SIG-M5 (cell line): ENCODE measurements at places on chromosomes 1 and 21.

GRCh38 chr1:33391343-33392078 is 39.4 kb downstream of the PHC2 start:
- no peak for DNase-seq

DNA sequence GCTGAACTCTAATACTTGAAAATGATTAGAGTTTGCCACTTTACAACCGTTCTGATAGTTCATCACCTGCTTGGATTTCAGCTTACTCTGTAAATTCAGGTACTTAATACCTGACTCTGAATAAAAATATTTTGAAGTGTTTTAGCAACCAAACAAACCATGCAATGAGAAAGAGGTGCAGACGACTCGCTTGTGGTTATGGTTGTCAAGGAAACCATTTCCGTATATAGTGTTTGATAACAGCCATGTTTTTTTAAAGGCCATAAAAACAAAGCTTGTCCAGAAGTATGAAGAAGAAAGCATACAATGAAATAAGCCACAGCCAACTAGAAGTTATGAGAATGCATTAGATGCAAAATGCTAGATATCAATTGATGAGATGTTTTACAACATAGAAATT is 167.2 kb upstream of the HMCN1 start:
- no peak for DNase-seq

DNA sequence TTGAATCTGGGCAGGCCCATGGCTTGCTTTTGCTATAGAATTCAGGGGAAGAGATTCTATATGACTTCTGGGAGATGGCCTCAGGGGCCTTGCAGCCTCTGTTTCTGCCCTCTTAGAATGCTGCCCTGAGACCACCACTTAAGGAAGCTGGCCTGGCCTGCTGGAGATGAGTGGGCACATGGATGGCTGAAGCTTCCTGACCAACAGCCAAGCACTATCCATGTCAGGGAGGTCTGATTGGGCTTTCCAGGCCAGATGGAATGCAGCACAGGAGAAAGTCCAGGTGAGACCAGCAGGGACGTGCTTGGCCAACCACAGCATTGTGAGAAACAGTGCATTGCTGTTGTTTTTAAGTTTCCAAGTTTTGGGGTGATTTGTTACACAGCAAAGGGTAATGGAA is 308.1 kb downstream of the PTPRU start:
- no peak for DNase-seq

GRCh38 chr1:79090985-79091384 is 84.5 kb upstream of the ADGRL4 start:
- DNase-seq = no peak

- DNase-seq = no peak
Measured at GRCh38 chr1:91171898-91172297, 150.1 kb upstream of the ZNF644 start.
